DMS 273 treated with DMSO at 0.1 percent for 48 hours (cell line): ENCODE measurements at places on chromosomes 12 and 14.

DNA sequence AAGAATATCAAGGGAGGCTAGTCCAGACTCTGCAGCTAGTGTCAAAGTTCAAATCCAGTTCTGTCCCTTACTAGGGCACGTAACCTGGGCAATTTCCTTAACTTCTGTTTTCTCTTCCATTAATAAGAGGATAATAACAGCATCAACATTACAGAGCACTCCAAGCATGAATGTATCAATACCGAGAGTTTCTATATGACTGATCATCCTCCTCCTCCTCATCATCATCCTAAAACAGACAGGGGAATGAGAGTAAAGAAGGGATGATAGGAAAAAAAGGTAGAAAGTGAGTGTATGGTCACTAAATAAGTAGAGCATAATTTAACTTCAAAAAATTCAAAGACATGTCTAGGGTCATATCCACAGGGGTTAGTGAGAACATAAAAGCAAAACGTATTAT is 171.4 kb downstream of the NDUFA12 start:
- no peak for DNase-seq

DNA sequence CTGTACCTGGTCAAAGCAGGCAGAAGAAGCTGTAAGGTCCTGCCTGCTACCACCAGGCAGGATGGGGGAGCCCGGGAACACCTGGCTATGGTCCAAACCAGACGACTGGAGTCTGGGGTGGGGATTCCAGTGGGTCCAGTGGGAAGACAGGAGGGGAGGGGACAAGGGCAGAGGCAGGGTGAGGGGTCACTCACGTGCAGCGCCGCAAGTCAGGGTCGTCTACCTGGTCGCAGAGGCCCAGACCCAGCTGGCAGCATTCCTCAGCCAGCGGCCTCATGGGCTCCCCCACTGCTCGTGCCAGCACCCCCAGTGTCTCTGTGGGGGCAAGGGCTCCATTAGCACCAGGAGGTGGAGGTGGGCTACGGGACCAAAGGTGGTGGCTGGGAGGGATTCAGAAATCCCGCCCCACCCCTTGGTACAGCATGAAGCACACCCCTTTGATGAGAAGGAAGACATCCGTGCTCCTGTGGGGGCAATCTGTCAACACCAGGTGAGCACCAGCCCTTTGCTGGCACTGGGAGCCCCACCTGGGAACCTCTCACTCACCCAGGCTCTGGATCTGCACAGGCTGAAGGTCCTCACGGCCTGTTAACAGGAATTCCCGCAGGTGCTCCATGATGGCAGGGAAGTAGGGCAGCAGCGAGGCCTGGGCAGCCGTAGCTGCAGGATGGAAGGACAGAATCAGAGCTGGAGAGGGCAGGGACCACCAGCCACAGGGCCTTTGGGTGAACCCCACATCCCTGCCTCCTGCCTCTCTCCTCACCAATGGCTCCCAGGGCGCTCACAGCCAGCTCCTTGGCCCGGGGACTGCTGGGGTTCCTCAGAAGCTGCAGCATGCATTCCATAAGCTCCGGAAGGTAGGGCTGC is 4.3 kb downstream of the IPO4 start:
- DNase-seq = no peak

GRCh38 chr12:98228683-98229539 is 286.5 kb upstream of the TMPO start:
- no peak for DNase-seq

DNA sequence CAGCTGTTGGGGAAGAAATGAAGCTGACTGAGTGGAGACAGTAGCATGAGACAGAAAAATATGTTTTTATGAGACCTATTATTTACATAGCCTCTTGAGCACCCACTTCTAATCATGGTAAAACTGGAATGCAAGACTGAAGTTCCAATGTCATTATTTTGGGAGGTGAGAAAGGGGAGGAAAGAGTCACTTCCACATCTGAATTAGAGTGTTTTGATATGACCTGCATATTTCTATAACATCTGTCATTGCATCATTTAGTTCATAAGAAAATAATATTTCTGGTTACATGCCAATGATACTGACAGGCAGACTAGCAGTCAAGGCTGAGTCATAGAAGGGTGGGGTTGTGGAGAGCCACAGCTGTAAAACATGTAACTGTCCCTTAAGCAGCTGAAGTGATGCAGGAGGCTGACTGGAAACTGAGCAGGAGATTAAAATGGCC is 26.7 kb downstream of the NTN4 start:
- DNase-seq = no peak

DNA sequence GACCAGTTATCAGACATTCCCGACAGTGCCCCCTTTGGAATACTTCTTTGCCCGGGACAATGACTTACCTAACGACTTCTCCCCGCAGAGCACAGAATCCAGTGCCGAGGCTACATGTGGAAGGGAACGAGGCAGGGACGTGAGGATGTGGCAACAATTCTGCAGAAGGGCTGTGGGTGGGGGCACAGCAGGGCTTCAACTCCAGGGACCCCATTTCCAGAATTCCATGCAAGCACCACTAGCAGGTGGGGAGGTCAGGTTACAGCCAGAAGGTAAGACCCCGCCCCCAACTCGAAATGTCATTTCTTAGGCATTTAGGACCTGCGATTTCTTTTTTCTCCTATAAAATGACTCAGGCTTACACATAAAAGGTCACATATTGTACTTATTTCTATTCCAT is 207.9 kb downstream of the TMEM132C start:
- DNase-seq = no peak

DNA sequence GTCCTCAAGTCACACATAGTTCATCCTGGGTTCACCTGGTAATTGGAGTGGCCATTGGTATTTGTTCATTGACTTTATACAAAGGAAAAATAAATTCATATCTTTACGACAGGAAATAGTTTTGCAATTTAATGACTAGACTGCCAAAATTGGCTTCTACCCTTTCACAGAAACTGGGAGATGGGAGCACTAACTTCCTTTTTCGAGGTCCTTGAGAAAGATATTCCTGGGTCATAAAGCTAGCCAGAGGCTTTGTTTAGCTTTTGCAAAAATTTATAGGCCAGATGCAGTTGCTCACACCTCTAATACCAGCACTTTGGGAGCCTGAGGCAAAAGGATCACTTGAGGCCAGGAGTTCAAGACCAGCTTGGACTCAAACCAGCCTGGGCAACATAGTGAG is 10.2 kb upstream of the OR11G2 start:
- no peak for DNase-seq

GRCh38 chr14:64388533-64389285 is 556 bp downstream of the MTHFD1 start:
- DNase-seq = peak; percentile 72

- no peak for DNase-seq
These were observed 1.3 kb downstream of the CHGA start for GRCh38 chr14:92924247-92924646.

- DNase-seq = no peak
These were observed 370.2 kb downstream of the SOX5 start for GRCh38 chr12:23579257-23579656.

GRCh38 chr12:44457465-44457864 is 418.6 kb downstream of the NELL2 start:
- no peak for DNase-seq

DNA sequence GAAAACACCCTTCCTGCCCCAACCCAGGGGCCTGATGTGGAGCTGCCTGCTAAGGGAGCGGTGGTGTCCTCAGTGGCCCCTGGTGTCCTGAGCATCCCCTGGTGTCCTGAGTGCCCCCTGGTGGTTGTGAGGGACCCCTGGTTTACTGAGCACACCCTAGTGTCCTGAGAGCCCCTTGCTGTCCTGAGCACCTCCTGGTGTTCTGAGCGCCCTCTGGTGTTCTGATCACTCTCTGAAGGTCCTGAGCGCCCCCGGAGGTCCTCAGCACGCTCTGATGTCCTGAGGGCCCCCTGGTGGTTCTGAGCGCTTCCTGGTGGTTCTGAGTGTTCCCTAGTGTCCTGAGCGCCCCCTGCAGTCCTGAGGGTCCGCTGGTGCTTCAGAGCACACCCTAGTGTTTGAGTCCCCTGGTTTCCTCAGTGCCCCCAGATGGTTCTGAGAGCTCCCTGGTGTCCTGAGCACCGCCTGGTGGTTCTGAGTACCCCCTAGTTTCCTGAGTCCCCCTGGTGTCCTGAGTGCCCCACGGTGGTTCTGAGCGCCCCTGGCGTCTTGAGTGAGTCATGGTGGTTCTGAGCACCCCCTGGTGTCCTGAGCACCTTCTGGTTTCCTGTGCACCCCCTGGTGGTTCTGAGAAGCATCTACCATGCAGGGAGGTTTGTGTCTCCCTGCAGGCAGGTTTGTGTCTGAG is 1004.2 kb downstream of the TMEM121 start:
- no peak for DNase-seq

- no peak for DNase-seq
These were observed 221.1 kb downstream of the GLT1D1 start for GRCh38 chr12:129074379-129074778.

GRCh38 chr12:25041006-25041741 is 92.3 kb upstream of the BCAT1 start:
- DNase-seq = no peak
